Hematopoietic multipotent progenitor cell treated with erythropoietin and hydrocortisone succinate and interleukin-3 and kit ligand, for 15 days (in vitro differentiated cells): ENCODE measurements at places on chromosomes 3 and 15.
A peak's percentile ranks its signal among the peaks of the same experiment; 100 is the strongest.

GRCh38 chr3:31565288-31565687 is 32.6 kb downstream of the STT3B start:
- DNase-seq: no peak

GRCh38 chr3:143590660-143591059 is 257.6 kb downstream of the SLC9A9 start:
- DNase-seq: peak; percentile 15

GRCh38 chr3:9666704-9667445 is 17.6 kb downstream of the MTMR14 start:
- no peak for DNase-seq

- no peak for DNase-seq
Measured at GRCh38 chr3:46542801-46543201, 23.3 kb downstream of the LRRC2 start.

- no peak for DNase-seq
Measured at GRCh38 chr3:169454823-169455222, 208.7 kb downstream of the MECOM start.

DNA sequence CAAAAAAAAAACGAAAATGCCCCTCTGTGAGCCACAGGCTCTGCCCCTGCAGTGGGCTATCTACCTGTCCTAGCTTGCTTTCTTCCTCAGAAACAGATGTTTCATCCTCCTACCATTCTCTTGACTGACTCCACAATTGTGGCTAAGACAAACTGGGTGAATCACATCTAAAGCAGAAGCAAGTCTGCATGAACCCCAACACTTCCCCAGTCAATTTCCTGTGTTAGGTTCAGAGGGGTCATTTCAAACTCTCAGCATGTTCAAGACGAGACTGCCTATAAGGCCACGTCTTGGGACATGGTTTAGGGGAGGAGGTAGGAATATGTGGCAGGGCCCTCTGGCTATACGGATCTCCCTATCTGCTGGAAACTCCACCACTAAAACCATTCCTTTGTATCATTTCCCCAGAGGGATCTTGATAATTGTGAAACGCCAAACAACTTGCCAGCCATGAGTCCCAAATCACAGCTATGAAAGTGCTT is 28.6 kb upstream of the ANKDD1A start:
- DNase-seq: no peak

GRCh38 chr15:81189583-81190283 is 6.9 kb upstream of the IL16 start:
- no peak for DNase-seq

DNA sequence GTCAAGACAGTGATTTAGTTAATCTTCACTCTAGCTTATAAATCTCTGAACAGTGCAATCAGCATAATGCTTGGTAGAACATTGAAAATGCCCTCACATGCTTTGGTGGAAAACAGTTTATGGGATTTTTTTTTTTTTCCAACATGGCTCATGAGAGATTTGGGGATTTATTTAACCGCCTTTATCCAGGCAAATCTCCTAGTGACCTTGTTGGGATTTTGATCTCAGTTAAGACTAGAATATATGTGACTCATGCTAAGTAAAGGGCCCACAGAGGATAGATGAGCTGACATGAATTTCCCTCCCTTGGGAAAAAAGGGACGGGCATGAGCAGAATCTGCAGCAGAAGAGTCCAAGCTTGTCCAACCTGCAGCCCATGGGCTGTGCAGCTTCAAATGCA is 18.7 kb downstream of the LRTM1 start:
- DNase-seq: no peak

GRCh38 chr3:50483374-50483773 is 20.1 kb downstream of the CACNA2D2 start:
- DNase-seq: no peak

DNA sequence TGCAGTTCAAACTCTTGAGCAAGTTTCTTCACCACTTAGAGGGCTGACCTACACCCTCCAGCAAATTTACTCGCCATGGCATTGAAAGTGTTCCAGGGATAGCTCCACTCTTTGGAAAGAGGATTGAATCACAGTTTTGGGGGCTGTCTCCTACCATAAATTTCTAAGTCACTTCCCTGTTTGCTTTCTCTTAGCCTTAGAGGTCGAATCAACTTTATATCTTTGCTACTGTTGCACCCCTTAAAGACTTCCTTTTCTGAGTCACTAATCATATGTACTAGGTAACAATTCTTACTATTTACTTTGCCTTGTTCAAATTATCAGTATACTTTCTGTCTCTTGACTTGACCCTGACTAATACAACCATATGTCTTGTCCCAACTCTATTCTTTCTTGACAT is 1151.8 kb upstream of the ALCAM start:
- DNase-seq: no peak

DNA sequence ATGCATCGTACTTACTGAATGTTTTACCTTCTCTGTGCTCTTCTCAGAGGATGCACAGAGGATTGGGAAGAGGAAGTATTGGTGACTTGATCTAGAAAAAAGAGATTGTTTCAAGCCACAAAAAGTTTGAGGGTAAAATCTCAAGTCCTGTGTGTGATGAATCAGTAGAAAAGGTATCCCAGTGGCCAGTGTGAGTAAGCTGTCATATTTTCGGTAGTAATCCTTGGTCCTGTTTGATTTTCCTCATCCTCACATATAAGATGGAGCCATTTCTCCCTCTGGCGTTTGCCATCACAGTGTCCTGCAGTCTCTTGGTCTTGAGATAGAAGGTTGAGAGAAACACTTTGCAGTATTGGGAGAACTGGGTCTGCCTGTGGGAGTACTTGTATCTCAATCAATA is 166.8 kb downstream of the LPP start:
- no peak for DNase-seq

DNA sequence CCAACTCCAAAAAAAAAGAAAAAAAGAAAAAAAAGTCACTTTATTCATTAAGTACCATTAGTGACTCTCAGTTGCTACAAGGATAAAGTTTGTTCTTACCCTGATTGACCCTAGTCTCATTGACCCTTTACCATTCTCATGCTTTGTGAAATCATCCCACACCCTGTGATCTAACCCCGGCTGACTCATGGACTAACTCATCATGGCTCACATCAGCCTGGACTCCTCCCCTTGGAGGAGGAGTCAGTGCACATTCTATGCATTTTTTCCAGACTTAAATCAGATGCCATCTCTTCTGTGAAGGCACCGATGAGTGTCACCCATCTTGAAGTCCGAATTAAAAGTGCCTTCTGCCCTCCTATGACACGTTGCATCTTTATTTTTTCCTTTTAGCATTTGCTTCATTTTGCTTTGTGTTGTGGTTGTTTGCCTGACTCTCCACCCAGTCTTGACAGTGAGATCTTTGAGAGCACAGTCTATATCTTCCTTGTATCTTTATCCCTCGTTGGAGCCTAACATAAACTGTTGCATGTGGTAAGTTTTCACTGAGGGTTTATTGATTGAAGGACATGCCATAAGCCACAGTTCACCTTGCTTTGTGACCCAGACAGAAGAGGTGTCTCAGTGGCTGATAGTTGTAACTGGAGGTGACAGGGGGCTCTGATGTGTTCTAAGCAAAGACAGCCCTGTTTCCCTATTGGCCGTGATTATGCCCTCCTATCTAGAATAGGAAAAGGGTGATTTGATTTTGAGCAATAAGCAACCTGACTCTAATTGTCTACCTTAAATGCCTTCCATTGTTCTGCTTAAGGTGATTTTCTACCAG is 72.1 kb downstream of the IL1RAP start:
- no peak for DNase-seq
